ENCODE measurements at places on chromosomes 4 and X. TPM values are rescaled to one million over a fixed set of nuclear protein-coding genes. Genes with fewer than 3 reads are reported as not detected.
A peak's percentile ranks its signal among the peaks of the same experiment; 100 is the strongest.

DNA sequence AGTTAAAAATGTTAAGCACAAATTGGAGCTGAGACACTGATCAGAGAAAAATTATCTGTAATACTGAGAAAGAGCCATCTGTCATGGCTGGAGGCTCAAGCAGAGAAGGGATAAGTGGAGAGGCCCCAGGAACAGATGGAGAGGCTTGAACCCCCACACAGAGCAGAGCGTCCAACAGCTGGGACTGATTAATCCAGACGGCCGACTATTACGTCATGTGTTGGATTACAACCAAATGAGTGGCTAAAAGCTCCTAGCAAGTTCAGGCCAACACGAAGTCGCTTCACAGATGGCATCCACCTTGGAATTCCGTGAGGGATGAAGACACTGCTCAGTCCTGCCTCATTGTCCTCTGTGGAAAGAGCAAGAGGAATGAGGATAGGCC is 57.7 kb upstream of the ATXN3L start:
- DNase-seq, result no peak

DNA sequence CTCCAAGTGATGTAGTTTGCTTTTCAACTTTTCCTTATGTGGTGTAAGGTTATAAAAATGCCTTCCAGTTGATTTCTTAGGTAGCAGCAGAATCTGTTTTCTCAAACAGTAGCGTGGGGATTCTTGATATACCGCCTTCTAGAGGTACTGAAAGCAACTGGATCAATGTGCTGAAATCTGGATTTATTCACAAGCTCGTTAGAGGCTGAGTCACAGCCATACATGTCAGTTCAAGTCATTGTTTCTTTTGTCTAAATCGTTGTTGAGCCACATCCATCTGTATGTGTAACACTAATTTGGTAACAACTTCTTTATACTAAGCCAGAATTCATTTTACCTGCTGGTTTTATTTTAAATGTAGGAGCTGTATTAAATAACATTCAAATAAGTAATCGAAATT is 200.0 kb upstream of the MAD2L1 start:
- no peak for DNase-seq

- DNase-seq, result no peak
Measured at GRCh38 chrX:19875050-19875431, 12.4 kb downstream of the SH3KBP1 start.

PDS5A gene
- 38.0 TPM for total RNA-seq

FGFR3 gene
- total RNA-seq, result 73.4 TPM

CT55 gene
- not detected for total RNA-seq

DNA sequence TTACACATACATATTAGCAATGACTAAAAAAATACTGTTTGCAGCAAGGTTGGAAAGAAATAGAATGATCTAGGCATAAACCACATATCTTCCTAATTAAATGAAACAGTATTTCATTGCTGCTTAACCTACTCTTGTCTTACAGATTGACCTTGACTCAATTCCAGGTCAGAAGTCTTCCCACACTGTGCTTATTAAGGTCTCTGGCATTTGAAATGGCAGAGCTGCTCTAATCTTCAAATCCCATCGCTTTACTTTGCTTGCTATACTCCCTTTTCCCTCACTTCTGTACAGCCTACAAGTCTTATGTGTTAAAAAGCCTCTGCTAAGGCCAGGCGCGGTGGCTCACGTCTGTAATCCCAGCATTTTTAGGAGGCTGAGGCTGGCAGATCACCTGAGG is 424.5 kb downstream of the RPA4 start:
- no peak for DNase-seq

DNA sequence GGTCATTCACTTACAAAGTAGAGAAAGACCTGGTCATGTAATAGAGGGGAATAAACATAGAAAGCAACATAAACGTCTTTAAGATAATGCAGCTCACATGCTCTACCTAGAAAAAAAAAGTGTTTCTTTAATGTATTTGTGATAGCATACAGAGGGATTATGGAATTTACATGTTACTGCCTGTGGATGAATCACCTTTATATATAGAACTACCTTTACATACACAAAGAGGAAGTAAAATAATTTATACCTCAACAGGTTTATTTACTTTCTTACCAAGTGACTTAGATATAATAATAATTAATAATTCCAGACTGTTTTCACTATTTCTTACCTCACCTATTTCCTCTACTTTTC is 81.5 kb downstream of the PPP3CA start:
- DNase-seq, result peak; percentile 40

THAP6 gene
- 4.8 TPM for total RNA-seq

DNA sequence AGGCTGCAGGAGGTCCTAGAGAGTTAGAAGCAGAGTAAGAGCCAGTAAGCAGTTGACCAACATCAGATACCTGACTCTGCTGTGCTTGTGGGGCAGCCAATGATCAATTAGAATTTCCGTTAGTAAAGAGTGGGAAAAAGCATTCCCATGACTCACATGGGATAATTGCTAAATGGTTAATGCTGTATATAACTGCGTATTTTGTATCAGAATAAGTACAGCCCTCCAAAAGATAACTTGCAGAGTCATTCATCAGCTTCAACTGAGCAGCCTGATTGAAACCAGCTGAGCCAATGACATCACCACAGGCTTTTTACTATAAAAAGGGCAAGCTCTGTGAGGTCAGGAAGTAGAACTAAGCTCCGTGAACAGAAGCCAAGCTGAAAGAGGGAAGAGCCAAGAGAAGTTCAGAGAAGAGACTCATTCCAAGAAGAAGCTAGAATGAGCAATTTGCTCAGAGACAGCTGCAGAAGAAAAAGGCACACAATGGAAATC is 67.9 kb downstream of the PPP3CA start:
- DNase-seq, result no peak

TECRL gene
- not detected for total RNA-seq
